ENCODE measurements at places on chromosomes 2 and 18. TPM values are rescaled to one million over a fixed set of nuclear protein-coding genes. Genes with fewer than 3 reads are reported as not detected.

GRCh38 chr18:48777744-48778116 is 173.0 kb downstream of the SMAD7 start:
- H3K4me3 ChIP-seq: no peak overlapping the region
- no peaks in the 10 kb centered on the region for H3K27me3 ChIP-seq

DNA sequence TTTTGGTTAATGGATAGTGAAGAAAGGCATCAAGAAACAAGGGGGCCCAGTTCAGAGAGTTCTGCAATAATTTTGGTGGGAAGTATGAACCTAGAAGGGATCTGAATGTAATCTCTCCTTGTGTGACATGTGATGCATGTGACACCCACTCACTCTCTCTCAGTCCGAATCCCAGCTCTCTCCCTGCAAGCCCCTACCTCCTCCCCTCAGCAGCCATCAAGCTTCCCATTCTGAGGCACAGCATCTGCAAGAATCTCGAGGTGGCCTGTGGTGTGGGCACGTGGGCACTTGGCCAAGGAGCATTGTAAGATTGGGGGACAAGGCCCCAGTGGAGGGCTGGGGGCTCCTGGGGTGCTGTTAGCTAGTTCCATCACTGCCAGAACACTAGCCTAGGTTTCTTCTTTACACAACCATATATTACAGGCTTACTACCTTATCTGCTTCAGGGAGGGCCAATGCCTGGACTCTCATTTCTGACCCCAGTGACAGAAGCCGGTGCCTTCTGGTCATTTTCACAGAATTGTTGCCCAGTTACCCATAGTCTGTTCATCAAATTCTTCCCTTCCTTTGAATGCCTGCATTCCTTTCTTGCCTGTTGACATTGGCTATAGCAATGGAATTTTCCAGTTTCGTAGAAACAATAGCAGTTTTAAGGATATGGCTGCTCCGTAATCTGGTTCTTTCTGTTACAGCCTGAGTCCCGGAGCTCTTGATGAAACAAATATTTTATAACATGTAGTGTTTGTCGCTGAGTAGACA is 13.3 kb upstream of the LCLAT1 start:
- H3K4me1 ChIP-seq: no peaks in the 10 kb centered on the region
- no peaks in the 10 kb centered on the region for H3K36me3 ChIP-seq
- peak; percentile 41 for DNase-seq
- no peaks in the 10 kb centered on the region for H3K27me3 ChIP-seq

DNA sequence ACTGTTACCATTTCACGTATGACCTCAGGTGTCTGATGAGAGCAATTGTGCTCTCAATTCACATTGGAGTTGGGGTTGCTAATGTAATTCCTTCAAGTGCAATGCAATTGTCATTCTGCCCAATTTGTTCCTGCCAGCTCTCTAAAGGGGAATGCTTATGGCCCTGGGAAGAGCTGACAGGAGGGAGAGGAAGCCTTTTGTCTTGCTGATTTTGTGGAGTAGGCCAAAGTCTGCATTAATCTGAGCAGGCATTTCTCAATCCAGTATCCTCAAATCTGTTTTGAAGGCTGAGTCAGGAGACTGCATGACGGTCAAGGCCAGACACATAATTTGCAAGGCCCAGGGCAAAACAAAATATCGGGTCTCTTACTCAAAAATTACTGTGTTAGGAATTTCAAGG is 326.4 kb upstream of the SPHKAP start:
- peak; percentile 9 for DNase-seq
- no peak overlapping the region for H3K27ac ChIP-seq
- H3K27me3 ChIP-seq: no peaks in the 10 kb centered on the region
- no peak overlapping the region for H3K4me3 ChIP-seq

DNA sequence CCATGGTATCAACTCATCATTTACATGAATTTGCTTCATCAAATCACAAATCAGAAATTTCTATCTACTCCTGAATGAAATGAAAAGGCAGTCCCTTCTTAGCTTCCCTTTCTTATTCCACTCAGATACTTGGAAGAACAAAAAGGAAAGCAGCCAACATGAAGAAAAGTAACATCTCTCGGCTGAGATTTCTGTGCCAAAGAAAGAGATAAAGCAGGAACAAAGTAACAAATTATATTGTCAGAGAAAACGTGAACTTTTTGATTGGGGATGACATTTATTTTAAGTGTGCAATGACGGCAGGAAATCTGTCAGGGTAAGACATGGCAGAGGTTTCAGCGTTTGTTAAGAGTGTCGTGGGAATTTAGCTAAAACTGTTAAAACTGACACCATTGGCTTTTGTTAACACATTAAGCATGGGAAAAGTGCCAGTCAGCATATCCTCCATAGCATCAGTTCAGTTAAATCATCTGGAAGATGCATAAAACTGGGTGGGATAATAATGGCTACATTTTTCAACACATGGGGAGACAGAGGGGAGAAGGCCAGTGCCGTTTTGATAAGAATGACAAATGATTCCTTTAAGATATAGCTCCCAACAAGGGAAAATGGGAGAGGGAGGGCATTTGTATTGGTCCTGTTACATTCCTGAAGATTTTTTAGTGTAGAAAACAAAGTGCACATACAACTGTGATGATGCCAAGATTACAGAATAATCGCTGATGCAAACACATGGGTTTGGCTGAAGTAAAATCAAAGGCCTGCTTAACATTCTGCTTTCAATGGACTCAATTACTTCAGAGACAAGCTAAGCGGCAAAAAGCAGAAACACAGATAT is 211.6 kb downstream of the ZNF521 start:
- no peaks in the 10 kb centered on the region for H3K27me3 ChIP-seq
- peaks cover 25% of the 10 kb centered on the region for H3K4me1 ChIP-seq
- no peaks in the 10 kb centered on the region for H3K36me3 ChIP-seq
- DNase-seq: peak; percentile 70
- H3K27ac ChIP-seq: no peak overlapping the region

DNA sequence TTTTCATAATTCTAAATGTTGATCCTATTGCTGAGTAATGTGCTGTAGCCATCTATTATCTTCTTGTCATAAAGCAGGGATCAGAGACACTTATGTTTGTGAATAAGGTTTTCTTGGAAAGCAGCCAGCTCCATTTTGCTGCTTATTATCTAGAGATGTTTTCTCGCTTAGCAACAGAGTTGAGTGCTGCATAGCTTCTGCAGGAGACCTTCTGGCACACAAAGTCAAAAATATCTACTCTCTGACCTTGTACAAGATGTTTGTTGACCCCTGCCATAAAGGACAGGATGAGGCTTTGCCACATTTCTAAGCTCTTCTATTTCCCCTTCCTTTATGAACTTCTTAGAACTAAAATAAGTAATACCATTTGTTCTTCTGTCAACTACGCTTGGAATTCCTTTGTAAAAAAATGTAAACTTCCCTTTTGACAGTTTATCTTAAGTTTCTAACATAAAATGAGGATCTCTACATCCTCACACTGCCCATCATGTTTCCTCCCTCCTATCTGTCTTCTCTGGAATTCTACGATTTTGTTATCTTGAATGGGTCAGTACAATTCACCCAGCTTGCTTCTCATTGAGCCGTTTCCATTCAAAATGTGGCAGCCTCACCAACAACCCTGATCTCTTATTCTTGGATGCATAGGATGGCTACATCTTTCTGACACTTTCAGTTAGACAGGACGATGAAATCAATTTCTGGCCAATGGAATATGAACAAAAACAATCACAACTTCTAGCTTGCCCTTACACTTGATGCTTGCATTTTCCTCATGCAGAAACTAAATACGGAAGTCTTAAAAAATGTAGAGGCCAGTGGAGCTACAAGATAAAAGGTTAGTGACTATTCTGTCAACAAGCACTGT is 1377.0 kb downstream of the SUCLG1 start:
- DNase-seq: peak; percentile 84
- H3K27me3 ChIP-seq: no peaks in the 10 kb centered on the region
- no peaks in the 10 kb centered on the region for H3K36me3 ChIP-seq
- peak overlapping the region; percentile 26 for H3K27ac ChIP-seq

GRCh38 chr18:56647951-56648893 is 2.9 kb upstream of the WDR7 start:
- H3K4me3 ChIP-seq: no peak overlapping the region
- H3K27ac ChIP-seq: no peak overlapping the region
- no peaks in the 10 kb centered on the region for H3K36me3 ChIP-seq
- H3K27me3 ChIP-seq: no peaks in the 10 kb centered on the region

DNA sequence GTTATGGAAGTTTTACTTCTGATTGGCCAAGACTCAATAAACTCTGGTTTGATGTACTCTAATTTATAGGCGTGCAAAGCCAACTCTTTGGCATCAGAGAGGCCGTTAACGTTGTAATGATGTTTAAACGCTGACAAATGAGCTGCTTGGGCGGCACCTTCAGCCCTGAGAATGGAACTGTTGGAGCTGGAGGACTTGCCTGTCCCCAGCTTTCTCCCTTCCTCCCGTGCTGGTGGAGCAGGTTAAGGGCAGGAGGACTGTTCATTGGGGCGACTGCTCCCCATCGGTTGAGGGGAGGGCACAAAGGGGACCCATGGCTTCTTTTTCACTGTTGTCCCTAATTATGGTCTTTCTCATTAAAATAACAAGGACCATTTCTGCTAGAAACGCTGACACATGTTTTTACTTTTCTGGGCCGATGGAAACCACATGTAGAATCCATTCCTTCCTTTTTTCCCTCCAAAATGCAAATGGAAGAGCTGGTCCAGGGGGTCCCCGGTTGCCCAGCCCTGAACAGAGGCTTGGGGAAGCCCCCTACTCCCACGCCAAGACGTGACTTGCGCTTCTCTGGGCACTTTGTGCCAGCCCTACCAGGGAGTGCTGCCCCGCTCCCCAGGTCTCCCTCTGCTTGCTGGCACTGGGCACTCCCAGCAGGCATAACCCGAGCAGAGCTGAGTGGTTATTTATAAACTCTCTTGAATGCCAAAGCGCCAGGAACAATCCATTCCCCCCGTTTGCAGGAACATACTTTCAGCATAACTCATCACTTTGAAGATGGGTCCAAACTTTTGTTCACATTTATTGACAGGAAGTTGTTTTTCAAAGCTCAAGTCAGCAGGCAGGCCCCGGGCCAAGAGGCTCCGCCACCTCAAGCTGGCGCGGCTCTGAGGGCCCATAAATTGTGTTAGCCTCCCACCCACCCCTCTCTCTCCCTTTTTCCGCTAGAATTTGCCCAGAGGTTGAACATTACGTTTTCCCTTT is 170.1 kb downstream of the ASB1 start:
- H3K4me1 ChIP-seq: peaks cover 28% of the 10 kb centered on the region
- H3K27me3 ChIP-seq: no peaks in the 10 kb centered on the region
- H3K27ac ChIP-seq: peak overlapping the region; percentile 65
- H3K36me3 ChIP-seq: no peaks in the 10 kb centered on the region
- no peak overlapping the region for H3K4me3 ChIP-seq
- peak; percentile 93 for DNase-seq

- H3K4me1 ChIP-seq: no peaks in the 10 kb centered on the region
- no peaks in the 10 kb centered on the region for H3K27me3 ChIP-seq
- H3K36me3 ChIP-seq: no peaks in the 10 kb centered on the region
- no peak for DNase-seq
- no peak overlapping the region for H3K27ac ChIP-seq
- H3K4me3 ChIP-seq: no peak overlapping the region
Measured at GRCh38 chr2:98649992-98650375, 41.6 kb downstream of the UNC50 start.

DNA sequence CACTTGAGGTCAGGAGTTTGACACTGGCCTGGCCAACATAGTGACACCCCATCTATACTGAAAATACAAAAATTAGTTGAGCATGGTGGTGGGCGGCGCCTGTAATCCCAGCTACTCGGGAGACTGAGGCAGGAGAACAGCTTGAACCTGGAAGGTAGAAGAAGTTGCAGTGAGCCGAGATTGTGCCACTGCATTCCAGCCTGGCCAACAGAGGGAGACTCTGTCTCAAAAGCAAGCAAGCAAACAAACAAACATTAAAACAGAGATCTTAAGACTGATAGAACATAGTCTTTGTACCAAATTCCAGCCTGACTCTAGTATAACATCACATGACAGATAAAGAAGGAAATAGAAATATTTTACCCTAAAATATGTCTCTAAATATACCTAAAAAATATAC is 168.1 kb downstream of the PTPRM start:
- no peaks in the 10 kb centered on the region for H3K36me3 ChIP-seq
- H3K27ac ChIP-seq: no peak overlapping the region
- no peaks in the 10 kb centered on the region for H3K4me1 ChIP-seq

DNA sequence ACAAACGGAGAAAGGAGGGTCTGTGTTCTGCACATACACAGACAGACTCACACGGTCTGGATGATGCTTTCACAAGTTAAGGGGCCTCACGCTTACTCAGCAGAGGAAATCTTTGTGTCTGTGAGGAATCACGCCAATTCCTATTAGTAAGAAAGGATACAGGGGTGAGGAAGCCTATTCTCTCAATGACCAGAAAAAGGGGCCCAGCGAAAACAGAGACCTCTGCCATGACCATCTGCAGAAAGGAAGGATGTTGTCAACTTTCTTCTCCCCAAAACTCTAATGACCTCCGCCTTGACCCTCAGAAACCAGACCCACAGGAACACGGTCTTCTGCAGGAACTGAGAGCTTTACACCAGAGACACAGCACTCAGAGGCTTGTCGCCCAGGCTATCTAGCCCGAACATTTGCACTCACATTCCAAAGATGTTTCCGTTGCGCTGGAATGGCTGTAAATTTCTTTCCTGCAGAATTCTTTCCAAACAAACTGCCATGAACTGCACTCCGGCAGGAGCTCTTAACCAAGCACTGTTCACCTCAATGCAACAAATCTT is 186.3 kb downstream of the TCF4 start:
- H3K27me3 ChIP-seq: no peaks in the 10 kb centered on the region
- H3K4me1 ChIP-seq: peaks cover 30% of the 10 kb centered on the region
- peak; percentile 94 for DNase-seq

GRCh38 chr18:47997338-47997780 is 66.9 kb upstream of the SMAD2 start:
- no peak for DNase-seq
- no peaks in the 10 kb centered on the region for H3K36me3 ChIP-seq
- H3K4me1 ChIP-seq: no peaks in the 10 kb centered on the region

DNA sequence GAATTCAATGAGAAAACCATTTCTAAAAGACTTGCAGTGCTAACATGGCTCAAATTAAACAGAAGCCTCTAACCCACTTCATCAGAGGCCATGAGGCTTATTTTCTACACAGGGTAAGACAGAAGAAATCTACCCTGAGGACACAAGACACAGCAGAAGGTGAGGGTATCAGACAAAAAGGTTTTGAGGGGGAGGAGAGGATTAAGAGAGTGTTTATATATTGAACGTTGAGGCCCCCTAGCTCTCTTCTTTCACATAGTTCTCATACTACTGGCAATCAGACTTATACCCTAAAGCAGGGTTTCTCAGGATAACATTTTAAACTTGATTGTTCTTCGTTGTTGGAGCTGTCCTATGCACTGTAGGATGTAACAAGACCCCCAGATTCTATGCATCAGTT is 21.4 kb downstream of the ORC4 start:
- DNase-seq: no peak
- no peaks in the 10 kb centered on the region for H3K4me1 ChIP-seq
- no peaks in the 10 kb centered on the region for H3K27me3 ChIP-seq
- no peak overlapping the region for H3K4me3 ChIP-seq

The EGR4 gene
- not detected for polyA plus RNA-seq

The MITD1 gene
- polyA plus RNA-seq: 20.7 TPM

The TMEM178A gene
- polyA plus RNA-seq: 7.5 TPM

The TWIST2 gene
- polyA plus RNA-seq: 2.9 TPM

The SFTPB gene
- not detected for polyA plus RNA-seq

The GRB14 gene
- 3.2 TPM for polyA plus RNA-seq

The GKN2 gene
- not detected for polyA plus RNA-seq
